ENCODE measurements at places on chromosomes 6 and 20.

- DNase-seq: no peak
Observed at GRCh38 chr20:60131375-60131774, 173.2 kb downstream of the CDH26 start.

- DNase-seq: no peak
Observed at GRCh38 chr6:137095651-137096238, 51.0 kb upstream of the IL20RA start.

GRCh38 chr6:31970604-31971271 is 1.2 kb downstream of the DXO start:
- no peak for DNase-seq

- no peak for DNase-seq
Observed at GRCh38 chr6:137754366-137754765, 112.7 kb upstream of the TNFAIP3 start.

DNA sequence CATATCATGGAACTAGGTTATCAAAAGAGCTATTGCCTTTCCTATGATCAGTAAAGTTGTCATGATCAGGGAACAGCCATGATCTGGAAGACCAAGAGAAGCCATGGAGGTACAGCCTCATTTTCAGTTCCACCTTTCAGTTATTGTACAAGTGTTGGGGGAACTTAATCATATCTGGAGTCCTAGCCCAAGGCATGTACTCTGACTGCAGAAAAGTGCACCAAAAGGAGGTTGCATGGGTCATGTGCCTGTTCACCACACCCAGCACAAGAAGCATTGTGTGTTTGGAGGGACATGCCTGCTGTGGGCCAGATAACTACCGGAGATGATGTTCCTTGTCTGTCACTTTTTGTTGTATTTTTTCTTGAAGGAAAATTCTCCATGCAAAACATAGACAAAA is 185.8 kb upstream of the MAN1A1 start:
- no peak for DNase-seq

GRCh38 chr20:10061641-10062040 is 26.9 kb downstream of the ANKEF1 start:
- no peak for DNase-seq

- DNase-seq: no peak
Observed at GRCh38 chr20:53498341-53498740, 95.3 kb downstream of the ZNF217 start.

DNA sequence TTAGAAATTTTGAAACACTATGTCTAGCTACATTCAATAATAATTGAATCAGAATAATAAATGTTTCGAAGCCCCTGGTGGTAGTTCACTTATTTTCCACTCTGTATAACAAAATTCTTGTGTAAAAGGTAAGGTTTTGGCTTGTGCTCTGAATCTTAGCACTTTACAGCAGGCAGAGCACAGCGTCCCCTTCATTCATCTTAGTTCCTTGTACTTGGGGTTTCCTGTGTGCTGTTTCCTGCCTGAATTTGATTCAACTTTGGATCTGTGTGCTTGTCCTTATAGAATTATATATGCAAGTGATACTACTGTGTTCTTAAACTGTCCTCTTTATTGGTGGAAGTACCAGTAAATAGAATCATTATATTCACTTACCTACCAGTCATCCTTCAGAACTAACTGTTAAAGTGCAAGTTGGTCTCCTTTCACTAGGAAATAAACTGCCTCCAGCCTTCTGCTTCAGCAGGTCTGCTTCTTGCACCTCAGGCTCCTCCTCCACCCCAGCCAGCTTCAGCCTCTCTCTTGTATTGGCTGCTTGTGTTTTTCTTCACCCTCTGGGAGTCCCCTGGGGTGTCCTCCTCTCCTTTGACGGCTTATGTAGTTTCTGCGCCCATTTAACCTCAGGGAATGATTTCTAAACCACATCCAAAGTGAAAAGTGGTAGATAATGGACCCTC is 28.8 kb upstream of the TULP4 start:
- DNase-seq: no peak

- DNase-seq: no peak
Observed at GRCh38 chr6:40399888-40400457, 187.2 kb downstream of the LRFN2 start.

- DNase-seq: no peak
Observed at GRCh38 chr20:32285621-32286371, 8.3 kb downstream of the KIF3B start.

All from omental fat pad (tissue), 4 donors.